Stimulated activated CD8-positive, alpha-beta memory T cell treated with anti-CD3 and anti-CD28 coated beads, Interleukin-7, amount 100 ng/mL, for 1 hour (primary cell): ENCODE measurements at places on chromosomes 5 and 9.
A peak's percentile ranks its signal among the peaks of the same experiment; 100 is the strongest.

GRCh38 chr5:177403792-177404640 is 3.6 kb upstream of the PFN3 start:
- peak; percentile 74 for DNase-seq

- no peak for DNase-seq
Measured at GRCh38 chr5:124973661-124974060, 227.2 kb upstream of the ZNF608 start.

DNA sequence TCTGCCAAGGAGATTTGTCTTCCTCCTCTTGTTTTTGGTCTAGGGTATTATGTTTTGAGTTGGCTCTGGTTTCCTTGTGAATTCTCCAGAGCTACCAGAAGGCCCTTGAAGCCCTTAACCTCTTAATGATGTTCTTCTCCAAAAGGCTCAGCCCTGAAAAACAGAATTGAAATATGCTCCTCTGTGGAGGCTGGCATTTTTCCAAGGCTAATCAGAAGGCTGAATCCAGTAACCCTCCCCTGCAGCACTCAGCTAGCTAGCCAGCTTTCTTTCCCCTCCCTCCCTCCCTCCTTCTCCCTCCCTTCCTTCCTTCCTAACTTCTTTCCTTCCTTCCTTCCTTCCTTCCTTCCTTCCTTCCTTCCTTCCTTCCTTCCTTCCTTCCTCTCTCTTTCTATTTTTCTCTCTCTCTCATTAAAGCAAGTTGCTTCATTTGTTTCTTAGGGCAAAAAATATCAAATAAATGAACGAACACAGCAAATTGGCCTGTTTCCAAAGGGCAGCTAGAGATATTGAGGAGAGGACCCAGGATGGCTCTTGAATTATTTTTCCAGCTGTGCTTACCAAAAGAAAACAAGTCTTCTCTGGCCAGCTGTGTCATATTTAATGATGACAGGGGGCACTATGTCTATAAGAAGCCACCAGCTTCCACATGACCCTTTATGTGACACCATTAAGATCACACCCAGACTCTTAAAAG is 38.7 kb downstream of the JAKMIP2 start:
- no peak for DNase-seq

GRCh38 chr5:72013766-72014624 is 93.3 kb upstream of the MAP1B start:
- no peak for DNase-seq

DNA sequence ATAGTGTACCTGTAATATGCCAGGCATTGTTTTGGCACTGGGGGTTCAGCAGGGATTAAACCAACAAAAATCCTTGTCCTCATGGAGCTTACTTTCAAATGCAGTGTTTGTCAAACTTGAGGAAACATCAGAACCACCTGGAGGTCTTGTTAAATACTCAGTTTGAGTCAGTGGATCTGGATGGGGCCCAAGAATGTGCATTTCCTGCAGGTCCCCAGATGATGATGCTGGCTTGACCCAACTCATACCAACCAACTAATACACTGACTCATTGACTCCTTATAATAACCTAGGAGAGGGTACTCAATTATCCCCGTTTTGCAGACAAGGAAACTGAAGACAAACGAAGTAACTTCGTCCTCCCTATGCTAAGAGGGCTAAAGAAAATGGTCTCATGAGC is 11.3 kb downstream of the WWC1 start:
- DNase-seq: no peak

DNA sequence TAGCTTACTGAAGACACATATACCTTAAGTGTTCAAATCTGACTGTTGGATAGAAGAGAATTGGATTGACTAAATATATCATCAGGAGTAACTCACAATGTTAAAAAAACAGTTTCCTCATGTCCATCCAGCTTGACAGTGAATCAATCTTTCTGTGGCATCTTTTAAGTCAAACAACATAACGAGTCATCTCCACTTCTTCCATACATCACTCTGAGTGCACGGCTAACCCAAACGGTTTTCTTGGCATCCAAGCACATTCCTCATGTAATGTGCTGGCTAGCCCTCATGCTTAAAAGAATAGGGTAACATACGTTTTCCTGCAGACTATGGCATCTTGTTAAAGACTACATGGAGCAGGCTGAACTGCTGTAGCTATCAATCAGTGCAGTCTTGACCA is 291.5 kb upstream of the TRPC7 start:
- DNase-seq: no peak

GRCh38 chr5:64659289-64659688 is 31.0 kb upstream of the SHISAL2B start:
- no peak for DNase-seq
